ENCODE measurements at places on chromosomes 5 and 9.
A peak's percentile ranks its signal among the peaks of the same experiment; 100 is the strongest.

DNA sequence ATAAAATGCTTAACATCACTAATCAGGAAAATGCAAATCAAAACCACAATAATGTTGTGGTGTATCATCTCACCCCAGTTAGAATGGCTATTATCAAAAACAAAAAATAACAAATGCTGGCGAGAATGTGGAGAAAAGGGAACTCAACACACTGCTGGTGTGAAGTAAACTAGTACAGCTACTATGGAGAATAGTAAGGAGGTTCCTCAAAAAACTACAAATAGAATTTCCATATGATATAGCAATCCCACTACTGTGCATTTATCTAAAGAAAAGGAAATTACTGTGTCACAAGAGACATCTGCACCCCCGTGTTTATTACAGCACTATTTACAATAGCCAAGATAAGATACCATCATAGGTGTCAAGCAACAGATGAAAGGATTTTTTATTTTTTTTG is 214.5 kb upstream of the RASA1 start:
- DNase-seq = no peak

DNA sequence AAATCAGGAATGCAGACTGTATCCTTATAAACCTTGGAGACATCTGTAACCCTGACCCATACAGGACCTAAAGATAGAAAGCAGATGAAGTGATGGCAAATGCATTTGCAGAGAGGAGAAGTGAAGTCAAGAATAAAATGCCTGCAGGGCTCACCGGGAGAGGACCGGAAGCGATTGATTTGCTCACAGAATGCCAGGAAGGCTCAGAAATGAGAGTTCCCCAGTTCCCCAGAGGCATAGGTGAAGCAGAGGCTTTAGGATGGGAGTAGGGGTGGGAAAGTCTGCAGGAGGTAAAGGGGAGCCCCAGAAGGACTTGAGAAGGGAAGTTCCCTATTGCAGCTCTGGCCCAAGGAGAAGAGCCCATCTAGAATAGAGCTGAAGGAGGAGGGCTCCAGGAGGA is 63.9 kb upstream of the TNFAIP8 start:
- no peak for DNase-seq

- no peak for DNase-seq
These were observed 207.7 kb downstream of the FRMD3 start for GRCh38 chr9:83330207-83331196.

DNA sequence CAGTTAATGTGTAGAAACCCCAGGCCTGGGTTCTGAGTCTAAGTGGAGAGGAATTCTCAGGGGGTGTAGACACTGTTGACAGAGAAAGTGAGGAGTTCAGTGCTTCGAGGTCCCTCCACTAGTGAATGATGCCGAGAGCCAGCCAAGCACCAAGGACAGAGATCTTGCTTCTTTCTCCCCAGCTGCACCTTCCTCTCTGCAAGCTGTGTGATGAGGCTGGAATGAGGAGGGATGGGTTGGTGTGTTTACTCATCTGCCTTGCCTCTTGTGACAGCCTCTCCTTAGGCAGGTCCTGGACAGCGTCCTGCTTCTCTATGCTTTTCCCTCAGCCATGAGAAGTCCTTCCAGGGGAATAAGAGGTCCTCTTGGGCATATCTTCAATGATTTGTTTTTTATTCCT is 35.3 kb downstream of the HNRNPH1 start:
- no peak for DNase-seq

DNA sequence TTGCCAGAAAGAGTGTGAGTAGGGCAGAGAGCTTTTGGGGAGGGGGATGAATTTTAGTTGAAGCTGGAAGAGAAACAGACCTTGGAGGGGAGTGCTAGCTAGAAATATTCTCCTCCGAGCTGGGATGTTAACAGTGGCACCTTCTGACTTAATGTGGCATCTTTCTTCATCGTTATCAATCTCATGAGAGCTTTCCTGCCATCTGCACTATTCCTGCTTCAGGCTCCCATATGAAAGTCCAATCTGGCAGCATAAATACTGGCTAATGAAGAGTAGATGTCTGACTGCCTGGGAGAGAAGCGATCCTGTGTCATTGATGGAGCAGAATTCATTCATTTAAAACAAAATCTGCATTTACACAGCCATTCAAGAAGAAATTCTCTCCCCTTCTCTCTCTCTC is 284.5 kb downstream of the TMEM38B start:
- DNase-seq = no peak

GRCh38 chr9:89593727-89594427 is 10.9 kb upstream of the GADD45G start:
- peak; percentile 64 for DNase-seq

DNA sequence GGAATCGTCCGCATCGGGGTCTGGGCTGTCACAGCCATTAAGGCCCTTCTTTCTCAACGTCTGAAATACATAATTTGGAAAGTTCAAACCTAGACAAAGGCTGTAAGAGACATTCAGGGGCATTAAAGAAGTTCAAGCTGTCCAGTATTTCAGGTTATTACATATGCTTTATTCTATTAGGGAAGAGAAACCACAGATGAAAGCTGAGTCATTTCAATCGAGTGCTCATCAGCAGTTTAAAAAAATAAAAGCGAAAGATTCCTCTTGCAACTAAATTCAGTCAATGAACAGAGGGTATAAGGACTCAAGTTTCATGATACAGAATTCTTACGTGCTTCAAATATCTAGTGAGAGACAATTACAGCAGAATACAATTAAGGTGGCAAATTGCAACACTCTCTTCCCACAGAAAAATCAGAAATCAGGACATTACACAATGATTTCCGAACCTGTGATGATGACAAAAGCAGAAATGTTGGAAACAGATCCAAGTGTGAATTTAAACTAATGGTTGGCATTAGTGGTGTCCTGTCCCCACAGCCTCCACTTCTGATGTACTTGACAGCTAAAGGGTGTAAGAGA is 121.6 kb downstream of the MEF2C start:
- DNase-seq = no peak

DNA sequence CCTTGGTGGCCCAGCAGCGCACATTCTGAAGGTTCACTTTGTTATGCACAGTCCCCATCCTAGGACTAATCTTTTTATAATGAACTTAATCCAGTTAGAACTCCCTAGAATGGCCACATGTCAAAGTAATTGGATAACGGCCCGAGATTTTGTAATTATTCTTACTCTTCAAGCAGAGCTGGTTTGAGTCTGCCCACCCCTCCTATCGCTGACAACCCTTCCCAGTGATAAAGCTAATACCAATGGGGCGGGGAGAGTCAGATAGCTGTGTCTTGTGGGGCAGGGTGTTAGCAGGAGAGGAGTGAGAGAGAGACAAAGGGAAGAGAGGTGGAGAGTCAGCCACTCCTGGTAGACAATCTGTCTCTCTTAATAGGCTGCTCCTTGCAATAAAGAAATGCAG is 356.9 kb downstream of the SLIT3 start:
- DNase-seq = no peak

GRCh38 chr9:121153642-121154041 is 48.0 kb downstream of the RAB14 start:
- DNase-seq = no peak

GRCh38 chr9:88590558-88591146 is 55.7 kb downstream of the NXNL2 start:
- DNase-seq = no peak

All from liver (tissue), 10 donors.